ENCODE measurements at places on chromosomes 12 and 14.

DNA sequence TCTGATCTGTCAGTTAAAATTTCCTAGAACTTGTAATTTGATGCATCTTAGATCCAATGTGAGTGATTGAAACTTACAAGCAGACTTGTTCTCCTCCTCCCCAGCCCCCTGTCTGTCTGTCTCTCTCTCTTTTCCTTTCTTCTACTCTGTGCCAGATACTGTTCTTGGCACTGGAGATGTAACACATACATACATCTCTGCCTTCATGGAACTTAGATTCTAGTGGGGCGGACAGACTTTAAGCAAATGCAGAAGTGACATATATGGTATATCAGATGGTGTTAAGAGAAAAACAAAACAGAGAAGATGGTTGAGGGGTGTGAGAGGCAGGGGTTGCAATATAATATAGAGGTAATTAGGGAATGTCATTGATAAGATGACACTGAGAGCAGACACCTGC is 6.6 kb downstream of the CHST11 start:
- no peak for DNase-seq

GRCh38 chr12:58395056-58395455 is 453.7 kb downstream of the ATP23 start:
- no peak for DNase-seq

GRCh38 chr14:103711516-103712431 is 3.5 kb downstream of the XRCC3 start:
- no peak for DNase-seq

DNA sequence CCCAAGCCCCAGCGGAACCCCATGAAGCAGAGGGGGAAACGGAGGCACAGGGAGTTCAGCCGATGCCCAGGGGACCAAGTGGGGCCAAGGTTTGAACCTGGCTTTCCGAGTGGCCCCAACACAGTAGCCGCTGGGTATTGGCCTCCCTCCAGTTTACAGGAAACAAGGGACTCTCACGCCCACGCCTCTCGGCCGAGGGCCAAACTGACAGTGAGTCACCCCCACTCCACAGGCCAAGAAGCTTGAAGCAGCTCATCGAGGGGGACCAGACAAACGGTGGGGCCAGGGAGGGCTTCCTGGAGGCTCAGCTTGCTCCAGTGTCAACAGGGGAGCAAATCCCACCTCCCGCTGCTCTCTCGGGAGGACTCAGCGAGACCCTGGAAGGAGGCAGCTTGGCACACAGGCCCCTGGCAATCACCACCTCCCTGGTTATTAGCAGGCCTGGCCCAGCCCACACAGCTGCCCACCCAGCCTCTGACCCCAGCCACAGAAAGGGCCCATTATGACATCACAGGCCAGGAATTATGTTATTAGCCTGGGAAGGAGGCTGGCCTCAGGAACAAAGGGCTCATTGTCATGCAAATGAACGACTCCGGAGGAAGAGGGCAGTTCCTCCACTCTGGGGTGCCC is 54.6 kb downstream of the NCOR2 start:
- peak; percentile 99 for DNase-seq

- no peak for DNase-seq
These were observed 58.6 kb downstream of the FOXN4 start for GRCh38 chr12:109250523-109250922.

GRCh38 chr12:76587428-76588178 is 28.0 kb upstream of the OSBPL8 start:
- DNase-seq, result peak; percentile 38

- peak; percentile 26 for DNase-seq
These were observed 319.0 kb downstream of the FOXG1 start for GRCh38 chr14:29085546-29085945.

GRCh38 chr14:84804468-84804867 is 725.5 kb upstream of the FLRT2 start:
- DNase-seq, result no peak

DNA sequence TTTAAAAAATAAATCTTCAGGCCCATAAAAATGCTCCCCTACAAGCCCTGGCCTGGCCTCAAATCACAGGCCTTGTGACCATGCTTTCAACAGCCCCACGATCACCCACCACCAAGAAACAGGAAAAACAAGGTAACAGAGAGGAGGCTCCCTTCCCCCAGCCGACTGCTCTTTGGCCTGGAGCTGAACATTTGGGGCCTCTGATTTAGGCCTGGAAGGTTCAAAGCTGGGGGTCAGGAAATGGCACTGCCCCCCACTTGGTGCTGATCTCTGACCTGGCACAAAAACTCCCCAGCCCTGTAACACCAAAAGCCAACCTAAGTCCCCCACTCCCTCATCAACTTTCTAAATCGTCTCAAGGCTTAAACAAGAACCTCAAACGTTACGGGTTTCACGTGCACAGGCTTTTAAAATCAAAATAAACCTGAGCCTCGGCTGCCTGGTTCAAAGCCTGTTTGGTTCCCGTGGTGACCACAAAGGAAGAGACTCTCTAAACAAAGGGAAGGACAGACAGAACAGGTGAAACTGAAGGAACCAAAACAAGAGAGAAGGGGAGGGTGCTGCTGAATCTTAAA is 9.0 kb downstream of the ACTN1 start:
- DNase-seq, result no peak

GRCh38 chr14:38808734-38809455 is 294.1 kb downstream of the SEC23A start:
- DNase-seq, result no peak

GRCh38 chr14:69580009-69580577 is 5.4 kb upstream of the CCDC177 start:
- DNase-seq, result peak; percentile 100

DNA sequence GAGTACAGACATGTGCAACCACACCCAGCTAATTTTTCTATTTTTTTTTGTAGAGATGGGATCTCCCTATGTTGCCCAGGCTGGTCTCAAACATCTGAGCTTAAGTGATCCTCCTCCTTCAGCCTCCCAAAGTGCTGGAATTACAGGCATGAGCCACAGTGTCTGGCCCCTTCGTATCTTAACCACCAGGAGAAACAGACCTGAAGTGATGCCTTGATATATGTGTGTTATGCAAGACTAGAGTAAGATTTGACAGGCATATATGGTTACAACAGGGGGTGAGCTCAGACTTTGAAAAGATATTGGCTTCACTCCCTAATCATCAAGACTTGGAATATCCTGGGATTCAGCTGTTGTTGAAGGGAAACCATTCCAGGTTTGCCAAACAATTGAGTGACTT is 10.7 kb upstream of the GALNT6 start:
- DNase-seq, result no peak

- no peak for DNase-seq
These were observed 62.0 kb downstream of the TMEM132C start for GRCh38 chr12:128328961-128329360.

DNA sequence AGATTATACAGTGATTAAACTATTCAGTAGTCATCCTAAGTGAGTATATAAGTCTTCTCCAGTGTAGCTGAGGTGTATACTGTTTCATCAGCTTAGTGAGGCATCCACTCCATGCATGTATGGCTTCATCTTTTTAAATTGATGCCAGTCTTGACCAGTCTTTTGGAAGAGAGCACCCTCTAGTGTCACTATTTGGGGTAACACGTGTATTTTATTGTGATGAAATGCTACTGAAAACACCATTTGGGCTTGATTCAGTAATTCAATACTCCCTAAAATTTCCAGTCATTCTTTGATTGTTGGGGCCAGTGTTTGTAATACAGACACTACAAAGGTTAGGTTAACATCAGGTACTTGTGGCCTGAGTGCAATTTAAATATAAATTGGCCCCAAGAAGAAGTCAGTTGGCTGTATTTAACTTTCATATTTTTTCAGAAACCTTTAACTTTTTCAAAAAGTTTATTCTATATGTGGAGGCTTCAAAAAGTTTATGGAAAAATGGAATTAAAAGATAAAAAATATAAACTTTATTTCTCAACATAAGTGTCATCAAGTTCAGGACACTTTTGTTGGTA is 35.3 kb downstream of the MIPOL1 start:
- peak; percentile 75 for DNase-seq

DNA sequence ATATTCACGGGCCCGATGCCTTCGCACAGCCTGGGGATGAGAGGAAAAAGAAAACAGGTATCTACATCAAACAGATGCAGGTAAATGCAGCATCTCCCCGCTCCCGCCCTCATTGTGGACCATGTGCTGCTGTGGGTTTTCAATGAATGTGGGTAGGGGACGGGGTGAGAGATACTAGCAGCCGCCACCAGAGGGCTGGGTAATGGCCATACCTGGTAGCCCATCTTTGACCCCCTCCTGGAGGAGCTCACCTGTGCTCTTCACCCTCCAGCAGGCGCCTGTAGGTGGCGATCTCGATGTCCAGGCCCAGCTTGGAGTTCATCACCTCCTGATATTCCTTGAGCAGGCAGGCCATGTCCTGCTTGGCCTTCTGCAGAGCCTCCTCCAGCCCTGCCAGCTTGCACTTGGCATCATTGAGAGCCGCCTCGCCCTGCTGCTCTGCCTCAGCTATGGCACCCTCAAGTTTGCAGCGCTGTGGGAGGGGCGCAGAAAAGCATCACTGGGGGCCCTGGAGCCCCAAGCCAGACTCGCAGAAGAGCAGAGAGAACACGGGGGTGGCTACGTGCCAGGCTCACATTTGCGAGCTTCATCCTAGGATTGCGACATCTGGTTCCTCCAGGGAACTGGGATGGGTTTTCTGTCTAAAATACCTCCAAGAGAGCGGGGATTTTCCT is 10.2 kb downstream of the KRT82 start:
- DNase-seq, result peak; percentile 76

DNA sequence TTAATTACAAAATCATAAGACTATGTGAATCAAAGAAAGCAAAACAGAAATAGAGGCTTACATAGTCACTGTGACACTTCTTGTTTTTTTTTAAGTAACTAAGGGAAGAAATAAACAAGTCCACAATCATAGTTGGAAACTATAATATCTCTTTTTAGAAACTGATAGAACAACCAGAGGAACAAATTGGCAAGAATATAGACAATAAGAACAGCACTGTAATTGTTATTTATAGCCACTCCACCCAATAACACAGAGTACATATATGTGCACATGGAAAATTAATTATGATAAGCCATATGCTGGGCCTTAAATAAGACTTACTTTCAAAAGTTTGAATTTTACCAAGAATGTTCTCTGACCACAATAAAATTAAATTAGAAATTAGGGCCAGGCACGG is 101.1 kb downstream of the PLEKHG7 start:
- DNase-seq, result no peak

GRCh38 chr14:24734917-24735500 is 101.0 kb upstream of the GZMB start:
- DNase-seq, result peak; percentile 82
